ENCODE measurements at places on chromosomes 6 and 20.

DNA sequence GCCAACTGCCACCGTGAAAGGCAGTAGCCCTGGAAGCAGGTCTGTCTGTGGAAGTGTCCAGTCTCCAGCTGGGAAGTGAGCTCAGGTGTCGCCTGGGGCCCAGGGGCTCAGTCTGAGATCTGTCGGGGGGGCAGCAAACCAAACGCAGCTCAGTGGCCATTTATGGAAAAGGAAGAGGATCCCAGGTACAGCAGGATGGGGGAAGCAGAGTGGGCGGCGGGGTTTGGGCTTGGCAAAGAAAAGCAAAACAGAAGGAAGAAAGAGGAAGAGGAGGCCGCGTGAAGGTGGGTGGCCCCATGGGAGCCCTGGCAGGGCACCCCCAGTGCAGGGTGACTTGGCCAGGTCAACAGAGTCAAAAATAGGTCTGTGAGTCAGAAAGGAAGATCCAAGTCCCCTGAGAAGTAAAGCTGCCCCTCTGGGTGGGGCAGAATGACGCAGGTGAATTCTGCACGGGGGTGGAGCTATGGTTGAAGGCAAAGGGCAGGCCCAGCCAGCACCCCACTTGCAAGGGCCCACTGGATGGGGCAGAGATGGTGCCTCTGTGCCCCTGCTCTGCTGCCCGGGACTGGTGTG, 5.3 kb downstream of the PXDC1 start:
- no peak for DNase-seq

GRCh38 chr6:156747715-156748114, 29.5 kb upstream of the ARID1B start:
- no peak for DNase-seq

DNA sequence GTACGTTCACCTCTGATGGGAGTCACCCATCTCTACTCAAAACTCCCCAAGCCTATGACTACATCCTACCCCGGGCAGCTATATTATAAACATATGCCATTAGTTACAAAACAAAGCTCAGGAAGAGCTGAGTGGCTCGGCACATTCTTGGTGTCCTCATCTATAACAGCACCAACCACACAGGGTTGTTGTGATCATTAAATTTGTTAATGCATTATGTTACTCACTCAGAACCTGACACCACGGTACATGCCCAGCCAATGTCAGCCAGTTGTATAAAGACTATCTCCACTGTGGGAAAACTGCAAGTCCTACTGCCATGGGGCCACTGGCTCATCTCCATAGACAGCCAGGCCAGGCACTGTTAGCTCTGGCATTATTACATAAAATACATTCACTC, 7.7 kb downstream of the CDK5RAP1 start:
- DNase-seq: no peak

- no peak for DNase-seq
Measured at GRCh38 chr20:29298759-29299613, 1958.5 kb upstream of the DEFB115 start.

GRCh38 chr6:50128420-50129005, 78.8 kb upstream of the DEFB112 start:
- DNase-seq: no peak

DNA sequence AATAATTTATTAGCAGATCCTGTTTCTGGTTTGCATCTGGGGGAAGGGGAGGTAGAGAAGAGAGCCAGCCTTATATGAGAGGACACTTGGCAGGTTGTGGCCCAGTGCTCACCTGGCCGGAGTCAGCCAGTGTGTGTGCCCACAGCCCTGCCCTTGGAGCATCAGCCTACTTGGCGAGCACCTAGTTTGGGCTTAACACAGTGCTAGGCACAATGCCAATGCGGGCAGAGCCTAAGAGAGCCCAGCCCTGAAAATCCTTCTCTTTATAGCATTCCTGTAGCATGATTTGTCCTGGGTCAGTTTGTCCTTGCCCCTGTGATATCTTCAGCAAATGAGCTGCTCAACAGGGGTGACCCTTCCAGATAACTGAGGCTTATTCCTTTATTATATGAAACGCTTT, 73.0 kb downstream of the SLX4IP start:
- DNase-seq: no peak

DNA sequence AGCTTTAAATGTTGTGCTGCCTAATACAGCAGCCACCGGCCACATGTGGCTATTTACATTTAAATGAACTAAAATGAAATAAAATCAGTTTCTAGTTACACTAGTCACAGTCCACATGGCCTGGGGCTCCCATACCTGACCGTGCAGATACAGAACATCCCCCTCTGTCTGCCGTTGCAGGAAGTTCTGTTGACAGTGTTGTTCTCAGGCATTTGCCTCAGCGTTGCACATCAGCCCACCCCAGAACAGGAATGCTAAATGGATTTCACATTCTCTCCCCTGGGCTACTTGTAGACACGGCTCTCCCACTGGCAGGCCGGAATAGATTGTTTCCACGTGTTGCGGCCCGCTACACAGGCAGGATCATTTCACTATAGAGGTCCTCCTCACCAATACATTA, 26.3 kb downstream of the JAG1 start:
- DNase-seq: no peak

DNA sequence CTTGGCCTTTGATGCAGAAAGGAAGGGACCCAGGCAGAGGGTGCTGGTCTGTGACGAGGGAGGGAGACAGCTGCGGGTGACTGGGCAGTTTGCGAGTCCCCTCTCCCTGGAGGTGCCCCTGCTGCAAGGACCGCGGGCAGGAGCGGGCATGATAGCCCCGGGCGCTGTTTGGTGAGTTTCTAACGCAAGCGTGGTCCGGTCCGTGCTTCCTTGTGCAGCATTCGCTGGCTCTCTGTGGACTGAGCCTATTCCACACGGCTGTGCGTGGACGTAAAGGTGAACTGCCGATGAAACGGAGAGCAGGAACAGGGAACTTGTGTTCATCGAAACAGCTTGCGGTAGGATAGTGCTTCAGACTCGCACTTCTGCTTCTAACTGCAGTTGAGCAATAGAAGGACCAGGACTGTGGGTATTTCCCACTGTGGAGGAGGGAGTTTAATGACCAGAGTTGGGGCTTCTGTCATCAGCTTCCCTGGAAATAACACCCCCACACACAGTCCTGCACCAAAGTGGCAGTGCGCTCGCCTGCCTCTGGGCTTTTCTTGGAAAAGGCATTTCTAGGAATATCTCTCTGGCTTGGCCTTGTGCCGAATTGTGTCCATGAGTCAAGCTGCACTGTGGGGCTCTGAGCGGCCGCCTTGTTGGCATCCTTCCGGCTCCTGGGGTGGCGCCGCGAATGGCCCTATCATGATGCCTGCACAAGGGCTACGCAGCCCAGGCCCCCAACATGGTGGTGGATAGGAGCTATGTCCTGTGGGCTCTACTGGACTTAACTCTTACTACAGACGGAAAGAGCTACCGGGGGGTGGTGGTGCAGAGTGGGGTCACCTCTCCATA, 48.9 kb downstream of the DUSP22 start:
- DNase-seq: no peak

DNA sequence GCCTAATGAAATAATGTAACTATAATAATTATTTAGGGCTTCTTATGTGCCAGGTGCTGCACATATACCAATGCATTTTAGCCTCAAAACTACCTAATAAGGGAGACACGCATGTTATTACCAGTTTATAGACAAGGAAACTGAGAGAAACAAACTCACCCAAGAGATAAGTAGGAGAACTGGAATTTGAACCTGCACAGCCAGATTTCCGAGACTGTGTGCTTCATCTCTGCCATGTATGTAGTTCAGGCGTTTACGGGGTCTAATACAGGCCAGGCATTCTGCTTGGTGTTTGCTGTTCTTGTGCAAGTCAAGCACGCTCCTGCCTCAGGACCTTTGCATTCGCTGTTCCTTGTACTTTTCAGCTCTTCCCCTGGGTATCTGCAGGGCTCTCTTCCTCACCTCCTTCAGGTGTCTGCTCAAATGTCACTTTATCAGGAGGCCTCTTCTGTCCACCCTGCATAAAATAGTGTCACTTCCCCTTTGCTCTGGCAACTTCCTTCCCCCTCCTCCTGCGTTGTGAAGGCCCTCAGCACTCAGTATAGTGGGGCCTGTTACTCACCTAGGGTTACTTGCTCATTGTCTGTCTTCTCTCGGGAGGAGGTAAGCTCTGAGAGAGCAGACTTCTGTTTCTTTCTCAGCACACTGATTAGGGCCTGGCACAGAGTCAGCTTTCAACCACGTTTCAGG, 6.1 kb upstream of the NSFL1C start:
- DNase-seq: no peak

GRCh38 chr20:10603971-10604864, 69.6 kb downstream of the JAG1 start:
- DNase-seq: no peak

DNA sequence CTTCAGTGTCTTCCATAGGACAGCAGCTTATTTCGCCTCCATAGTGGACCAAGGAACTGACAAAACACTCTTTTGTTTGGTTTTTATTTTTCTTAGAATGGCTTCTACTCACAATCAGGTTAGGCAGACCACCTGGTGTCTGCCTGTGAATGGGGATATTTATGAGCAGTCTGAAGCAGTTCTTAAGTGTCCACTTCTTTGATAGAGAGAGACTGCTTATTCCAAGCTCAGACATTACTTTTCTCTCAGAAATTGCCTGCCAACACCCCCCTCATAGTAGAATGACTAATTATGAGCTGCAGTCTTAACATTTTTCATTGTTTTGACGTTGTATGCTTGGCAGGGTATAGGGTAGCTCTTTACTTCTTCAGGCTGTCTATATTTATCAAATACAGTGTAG, 174.7 kb downstream of the ZFAND3 start:
- DNase-seq: no peak

DNA sequence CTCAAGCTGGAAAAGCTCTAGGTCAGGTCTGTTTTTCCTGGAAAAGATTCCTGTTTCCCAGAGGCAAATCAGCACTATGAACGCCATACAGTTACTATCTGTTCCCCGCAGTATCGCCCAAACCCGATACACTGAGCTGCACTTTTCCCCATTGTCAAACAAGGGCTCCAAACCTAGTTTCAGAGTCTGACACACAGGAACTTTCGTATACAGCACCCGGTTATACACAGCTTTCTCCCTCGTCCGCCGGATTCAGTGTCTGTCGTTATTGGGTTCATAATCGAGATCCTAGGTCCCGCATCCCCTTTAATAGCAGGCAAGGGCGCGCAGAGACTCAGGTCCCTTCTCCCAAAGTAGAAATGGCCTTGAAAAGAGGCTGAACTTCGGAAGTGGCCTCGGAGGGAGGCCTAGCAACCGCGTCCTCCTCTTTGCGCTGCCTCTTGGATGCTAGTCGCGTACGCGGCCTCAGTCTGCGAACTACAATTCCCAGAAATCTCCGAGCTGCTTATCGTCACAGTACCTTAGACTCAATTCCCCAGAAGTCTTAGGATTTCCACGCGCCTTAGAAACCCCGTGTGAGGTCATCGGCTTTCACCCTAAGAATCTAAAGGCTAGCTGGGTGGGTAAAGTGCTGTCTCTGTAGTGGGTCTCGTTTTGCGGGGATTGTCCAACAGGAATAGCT, 34.2 kb downstream of the ZNF391 start:
- DNase-seq: no peak

- no peak for DNase-seq
Measured at GRCh38 chr6:72739368-72739779, 117.5 kb downstream of the KCNQ5 start.

All from T-helper 1 cell (primary cell).